ENCODE measurements at places on chromosomes 16 and 17.

DNA sequence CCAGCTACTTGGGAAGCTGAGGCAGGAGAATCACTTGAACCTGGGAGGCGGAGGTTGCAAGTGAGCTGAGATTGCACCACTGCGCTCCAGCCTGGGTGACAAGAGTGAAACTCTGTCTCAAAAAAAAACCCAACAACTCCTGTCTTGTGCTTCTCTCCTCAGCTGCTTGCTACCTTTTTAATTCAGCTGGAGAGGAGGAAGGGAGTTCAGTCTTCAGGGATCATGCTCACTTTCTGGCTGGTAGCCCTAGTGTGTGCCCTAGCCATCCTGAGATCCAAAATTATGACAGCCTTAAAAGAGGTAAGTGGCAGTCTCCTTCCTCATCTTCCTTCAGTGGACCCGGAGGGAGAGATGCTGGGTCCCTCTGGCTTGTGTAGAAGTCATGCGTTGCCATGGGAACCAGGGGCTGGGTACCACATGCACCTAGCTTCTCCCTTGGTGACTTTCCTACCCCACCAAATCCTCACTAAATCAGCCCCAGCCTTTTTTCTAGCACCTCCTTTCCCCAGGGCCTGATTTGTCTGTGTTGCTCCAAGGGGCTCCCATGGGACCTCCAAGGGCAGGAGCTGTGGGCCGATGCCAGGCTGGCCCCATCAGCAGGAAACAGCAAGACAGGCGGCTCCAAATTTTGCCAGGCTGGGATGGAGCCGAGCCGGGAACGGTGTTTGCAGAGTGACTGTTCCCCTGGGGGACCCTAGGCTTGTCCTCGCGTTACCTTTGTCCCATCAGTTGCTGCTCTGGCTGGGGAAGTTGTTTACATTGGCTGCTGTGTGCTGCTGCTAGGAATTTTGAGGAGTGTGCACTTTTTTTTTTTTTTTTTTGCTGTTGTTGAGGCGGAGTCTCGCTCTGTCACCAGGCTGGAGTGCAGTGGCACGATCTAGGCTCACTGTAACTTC, 65.2 kb downstream of the ABCC1 start:
- DNase-seq: no peak

DNA sequence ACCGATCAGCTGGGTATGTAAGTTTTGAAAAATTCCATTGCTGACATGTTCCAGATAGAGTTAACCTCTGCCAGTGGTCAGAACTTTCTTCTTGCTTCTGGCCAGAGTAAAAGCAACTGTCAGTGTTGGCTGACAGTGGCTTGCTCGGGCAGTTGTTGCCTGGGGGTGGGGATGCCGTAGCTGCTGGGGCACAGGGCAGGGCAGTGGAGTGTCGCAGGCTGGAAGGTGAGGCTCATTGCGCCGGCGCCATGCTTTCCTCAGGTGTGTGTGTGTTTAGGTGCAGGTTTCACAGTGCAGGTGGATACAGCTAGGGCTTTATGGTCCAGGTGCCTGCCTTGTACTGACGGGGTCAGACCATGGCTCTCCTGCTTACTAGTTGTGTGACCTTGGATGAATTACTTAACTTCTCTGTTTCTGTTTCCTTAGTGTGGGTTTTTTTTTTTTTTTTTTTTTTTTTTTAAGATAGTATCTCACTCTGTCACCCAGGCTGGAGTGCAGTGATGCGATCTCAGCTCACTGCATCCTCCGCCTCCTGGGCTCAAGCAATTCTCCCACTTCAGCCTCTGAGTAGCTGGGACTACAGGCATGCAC, 156.4 kb downstream of the SNX29 start:
- no peak for DNase-seq

- DNase-seq: no peak
These were observed 66.2 kb downstream of the IRF8 start for GRCh38 chr16:85965125-85965524.

DNA sequence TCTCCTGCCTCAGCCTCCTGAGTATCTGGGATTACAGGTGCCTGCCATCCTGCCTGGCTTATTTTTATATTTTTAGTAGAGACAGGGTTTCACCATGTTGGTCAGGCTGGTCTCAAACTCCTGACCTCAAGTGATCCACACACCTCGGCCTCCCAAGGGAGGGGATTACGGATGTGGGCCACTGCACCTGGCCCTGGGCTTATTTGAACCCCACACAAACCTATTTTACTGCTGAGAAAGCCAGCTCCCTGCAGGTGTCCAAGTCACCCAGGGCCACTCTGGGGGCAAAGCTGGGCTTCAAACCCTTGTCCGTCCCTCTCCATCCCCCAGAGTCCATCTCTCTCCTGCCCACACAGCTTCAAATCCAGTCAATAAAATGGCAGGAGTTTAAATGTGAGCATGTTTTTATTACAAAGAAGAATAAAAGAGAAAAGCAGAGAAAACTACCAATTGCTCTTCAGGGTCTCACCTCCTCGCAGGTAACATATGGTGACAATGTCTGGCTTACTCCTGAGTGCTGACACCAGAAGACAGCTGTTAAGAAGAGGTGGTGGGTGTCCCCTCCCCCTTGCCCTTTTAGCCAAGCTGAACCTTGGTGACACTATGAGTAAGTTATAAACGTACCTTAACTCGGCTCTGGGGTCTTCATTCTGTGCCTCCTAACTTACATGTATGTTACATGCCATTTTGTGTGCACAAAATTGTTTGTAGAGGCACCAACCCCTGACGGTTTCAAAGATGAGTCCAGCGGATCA, 45.4 kb downstream of the LAT start:
- no peak for DNase-seq

GRCh38 chr17:917391-917811, 62.2 kb downstream of the NXN start:
- DNase-seq: no peak

DNA sequence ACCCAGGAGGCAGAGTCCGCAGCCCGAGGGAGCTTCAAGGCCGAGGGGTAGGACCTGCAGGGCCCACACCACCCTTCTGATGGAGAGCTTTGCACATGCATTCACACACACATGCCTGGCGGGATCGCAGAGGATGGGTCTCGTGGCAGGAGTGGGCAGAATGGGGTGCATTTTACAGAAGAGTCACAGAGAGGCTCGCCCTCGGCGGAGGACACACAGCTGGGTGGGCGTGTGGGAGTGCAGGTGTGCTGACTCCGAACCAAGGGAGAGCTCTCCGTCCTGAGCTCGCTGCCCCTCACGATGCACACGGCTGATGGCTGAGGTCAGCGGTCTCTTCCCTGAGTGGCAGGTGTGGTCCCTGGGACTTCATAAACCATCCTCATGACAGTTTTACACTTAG, 96.8 kb upstream of the CBX4 start:
- DNase-seq: no peak

- DNase-seq: no peak
These were observed 8.0 kb downstream of the TLCD3A start for GRCh38 chr17:740240-741017.

- no peak for DNase-seq
These were observed 21.0 kb downstream of the CBX4 start for GRCh38 chr17:79818026-79818758.

- DNase-seq: peak; percentile 56
These were observed at the start of gene ITGAL for GRCh38 chr16:30472328-30472942. TSS of gene ITGAL (plus strand) at chr16:30472742. CDS start at chr16:30472838, 96 bp downstream.

- DNase-seq: no peak
These were observed 540 bp upstream of the ACLY start for GRCh38 chr17:41919165-41919817.

GRCh38 chr17:6853764-6854442, 22.4 kb upstream of the TEKT1 start:
- no peak for DNase-seq

DNA sequence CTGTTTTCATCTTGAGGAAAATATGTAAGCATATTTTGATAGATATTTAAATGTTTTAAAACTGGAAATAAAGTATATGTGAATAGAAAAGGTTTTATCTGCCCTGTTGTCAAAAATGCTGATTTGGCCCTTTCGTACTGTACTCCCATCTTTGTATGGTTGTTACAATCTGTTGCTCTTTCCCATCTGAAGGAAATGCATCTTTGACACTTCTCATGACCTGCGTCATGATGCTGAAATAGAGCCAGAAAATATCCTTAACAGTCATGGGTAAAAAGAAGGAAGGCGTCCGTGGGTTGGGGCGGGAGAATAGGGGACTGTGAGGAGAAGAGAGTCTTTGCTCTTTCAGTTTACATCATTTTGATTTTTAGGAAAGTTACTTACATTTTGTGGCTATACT, 327.7 kb downstream of the BCAS3 start:
- no peak for DNase-seq

DNA sequence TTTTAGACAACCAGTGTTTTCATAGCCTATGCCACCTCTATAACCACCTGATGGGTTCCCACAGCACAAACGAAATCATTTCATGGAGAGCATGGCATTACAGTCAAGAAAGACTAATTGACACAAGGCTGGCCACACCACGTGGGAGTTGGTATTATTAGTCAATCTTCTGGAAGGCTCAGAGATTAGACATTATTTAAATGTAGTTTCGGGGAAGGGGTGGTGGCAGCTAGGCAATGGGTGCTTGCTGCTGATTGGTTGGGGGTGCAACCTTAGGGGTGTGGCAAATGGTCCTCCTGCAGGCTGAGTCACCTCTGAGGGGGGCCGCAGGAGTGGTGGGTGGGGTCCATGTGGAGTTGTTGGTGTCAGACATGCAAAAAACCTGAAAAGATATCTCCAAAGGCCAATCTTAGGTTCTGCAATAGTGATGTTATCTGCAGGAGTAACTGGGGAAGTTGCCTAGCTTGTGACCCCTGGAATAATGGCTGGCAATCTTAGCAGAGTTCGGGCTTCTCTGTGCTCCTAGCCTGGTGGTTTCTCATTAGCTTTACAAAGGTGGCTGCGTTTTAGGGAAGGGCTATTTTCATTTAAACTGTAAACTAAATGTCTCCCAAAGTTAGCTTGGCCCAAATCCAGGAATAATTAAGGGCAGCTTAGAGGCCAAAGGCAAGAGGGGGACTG, 4.6 kb downstream of the TEN1 start:
- no peak for DNase-seq

DNA sequence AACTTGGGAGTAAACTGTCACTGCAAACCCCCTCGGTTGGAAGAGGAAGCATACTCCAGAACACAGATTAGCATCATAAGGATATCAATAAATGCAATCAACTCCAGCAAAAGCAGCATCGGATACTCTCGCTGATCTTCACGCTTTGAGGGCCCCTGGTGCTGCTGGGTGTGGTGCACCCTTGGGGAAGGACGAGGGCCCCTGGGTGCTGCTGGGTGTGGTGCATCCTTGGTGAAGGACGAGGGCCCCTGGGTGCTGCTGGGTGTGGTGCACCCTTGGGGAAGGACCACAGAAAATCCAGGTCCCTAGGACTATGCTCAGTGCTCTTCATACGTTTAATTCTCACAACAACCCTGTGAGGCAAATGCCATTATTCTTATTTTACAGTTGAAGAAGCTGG, 54.2 kb downstream of the VPS53 start:
- DNase-seq: no peak

GRCh38 chr17:79465011-79465680, 145.7 kb downstream of the RBFOX3 start:
- no peak for DNase-seq

DNA sequence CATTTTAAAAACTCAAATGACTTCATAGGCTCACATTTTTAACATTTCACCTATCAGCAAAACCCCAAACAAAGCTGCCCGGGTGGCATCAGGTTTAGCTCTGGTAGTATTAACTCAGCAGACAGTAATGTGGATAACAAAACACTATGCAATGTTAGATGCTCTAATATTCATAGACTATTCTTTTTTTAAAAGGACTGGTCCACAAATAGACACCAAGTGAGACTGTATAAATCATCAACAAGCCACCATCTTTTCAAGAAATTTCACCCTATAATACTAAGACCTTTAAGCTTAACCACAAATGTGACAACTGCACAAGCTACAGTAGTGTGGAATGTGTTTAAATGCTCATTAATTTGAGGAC, 20.2 kb downstream of the SNN start:
- DNase-seq: no peak

DNA sequence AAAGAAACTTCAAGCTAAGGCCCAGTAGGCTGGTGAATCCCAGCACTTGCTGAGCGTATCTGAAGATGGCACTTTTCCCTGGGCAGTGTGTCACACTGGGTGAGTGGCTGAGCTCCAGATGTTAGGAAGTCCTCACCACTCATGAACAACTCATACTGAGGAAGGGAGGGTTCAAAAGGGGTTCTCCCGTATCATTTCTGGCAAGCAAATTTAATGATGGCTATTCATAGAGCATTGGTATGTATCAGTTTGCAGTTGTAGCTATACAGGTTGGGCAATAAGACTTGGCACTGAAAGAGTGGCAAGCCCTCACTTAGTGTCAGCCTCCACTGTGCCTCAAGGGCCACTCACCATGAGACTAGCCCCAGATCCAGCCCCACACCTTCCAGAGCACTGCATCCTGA, 10.7 kb downstream of the GFOD2 start:
- DNase-seq: no peak

DNA sequence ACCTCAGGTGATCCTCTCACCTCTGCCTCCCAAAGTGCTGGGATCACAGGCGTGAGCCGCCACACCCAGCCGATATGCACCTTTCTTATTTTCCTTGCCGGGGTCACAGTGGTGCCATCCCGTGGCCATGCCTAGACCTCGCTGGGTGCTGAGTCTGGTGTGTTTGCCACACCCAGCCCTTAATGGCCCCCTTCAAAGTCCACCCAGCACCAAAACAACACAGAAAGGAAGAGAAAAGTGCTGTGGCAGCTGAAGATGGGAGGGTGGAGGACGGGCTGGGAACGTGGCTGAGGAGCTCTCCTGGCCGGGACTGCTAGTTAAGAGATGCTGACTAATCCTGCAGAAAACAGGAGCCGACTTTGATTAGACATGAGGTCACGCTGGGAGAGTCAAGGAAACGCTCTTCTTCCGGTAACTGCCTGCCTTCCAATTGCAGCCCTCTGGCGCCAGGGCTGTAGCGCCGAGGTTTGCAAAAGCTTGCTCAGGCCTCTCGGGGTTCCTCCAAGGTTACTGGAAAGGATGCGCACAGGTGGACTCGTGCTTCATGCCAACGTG, 10.9 kb downstream of the SLC43A2 start:
- DNase-seq: no peak

- DNase-seq: no peak
These were observed 2.7 kb upstream of the ZNF594 start for GRCh38 chr17:5194346-5194745.

GRCh38 chr16:21277927-21278706, at the start of gene CRYM:
TSS of gene CRYM (minus strand) at chr16:21278290. CDS start at chr16:21278251, 39 bp downstream.
- no peak for DNase-seq

GRCh38 chr17:79705674-79706073, 25.1 kb upstream of the ENPP7 start:
- DNase-seq: no peak

DNA sequence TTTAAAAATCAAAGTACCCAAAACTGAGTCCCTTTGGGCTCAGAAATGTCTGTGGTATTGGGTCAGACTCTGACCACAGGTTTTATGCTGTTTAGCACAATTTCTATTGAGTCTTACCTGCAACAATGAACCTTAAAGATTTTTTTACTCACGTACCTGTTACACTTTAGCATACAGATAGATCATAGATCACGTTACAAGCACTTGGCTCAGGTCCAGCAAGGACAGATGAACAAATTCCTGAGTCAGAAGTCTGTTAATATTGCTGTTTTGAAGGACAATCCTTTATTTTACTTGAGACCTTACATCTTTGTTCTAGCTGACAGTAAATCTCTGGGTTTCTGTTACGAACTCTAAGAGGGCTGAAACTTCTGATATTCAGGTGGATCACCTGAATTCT, 12.8 kb downstream of the SLC7A6OS start:
- no peak for DNase-seq
